ENCODE measurements at places on chromosomes 3 and 15.

- DNase-seq = no peak
Measured at GRCh38 chr15:86877171-86877631, 797.5 kb downstream of the AGBL1 start.

- DNase-seq = peak; percentile 71
Measured at GRCh38 chr3:194137506-194138474, 1.8 kb downstream of the HES1 start.

GRCh38 chr3:106425026-106425425 is 556.2 kb upstream of the CBLB start:
- DNase-seq = no peak

DNA sequence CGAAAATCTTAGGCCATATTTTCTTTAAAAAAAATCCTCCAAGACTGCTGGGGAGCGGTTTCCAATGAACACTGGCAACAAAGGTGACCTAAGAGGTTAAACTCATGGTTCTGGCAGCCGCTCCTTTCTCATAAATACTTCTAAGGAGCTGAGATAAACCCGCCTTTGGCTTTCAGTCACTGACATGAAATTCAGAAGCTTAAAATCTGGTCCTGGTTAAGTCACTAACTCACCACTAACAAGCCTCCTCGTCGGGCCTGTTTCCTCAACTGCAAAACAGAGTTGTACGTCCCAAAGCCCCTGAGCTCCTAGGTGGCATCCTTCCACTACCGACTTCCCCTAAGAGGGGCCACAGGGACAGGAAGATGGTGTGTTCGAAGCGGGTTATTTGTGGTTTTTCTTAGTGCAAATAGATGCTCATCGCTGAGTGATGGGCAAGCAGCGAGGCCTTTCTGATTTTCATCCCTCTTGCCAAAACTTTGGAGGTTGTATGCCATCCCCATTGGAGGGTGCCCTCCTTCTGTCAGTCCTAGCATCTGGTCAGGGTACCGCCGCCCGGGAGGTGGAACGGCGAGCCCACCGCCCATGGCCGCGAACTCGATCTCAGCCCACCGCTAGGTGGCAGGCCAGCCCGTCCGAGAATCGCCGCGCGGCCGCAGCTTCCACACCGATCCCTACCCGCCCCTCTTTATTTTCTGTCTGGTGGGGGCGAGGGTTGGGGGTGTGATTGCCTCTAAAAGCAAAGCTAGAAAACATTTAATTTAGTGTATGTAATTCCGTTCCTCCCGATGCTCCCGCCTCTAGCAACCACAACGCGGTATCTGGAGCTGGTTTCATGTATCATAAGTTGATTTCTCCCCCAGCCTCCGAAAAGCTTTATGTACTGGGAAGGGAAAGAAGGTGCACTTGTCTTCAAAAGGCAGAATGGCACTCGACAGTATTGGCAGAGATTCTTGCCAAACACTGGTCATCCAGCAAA is 4.6 kb downstream of the BCL6 start:
- peak; percentile 67 for DNase-seq

- DNase-seq = no peak
Measured at GRCh38 chr15:58459560-58459959, 27.8 kb downstream of the LIPC start.

GRCh38 chr3:4684117-4684516 is 191.0 kb downstream of the ITPR1 start:
- no peak for DNase-seq

- no peak for DNase-seq
Measured at GRCh38 chr3:128911911-128912310, 32.5 kb downstream of the ACAD9 start.

DNA sequence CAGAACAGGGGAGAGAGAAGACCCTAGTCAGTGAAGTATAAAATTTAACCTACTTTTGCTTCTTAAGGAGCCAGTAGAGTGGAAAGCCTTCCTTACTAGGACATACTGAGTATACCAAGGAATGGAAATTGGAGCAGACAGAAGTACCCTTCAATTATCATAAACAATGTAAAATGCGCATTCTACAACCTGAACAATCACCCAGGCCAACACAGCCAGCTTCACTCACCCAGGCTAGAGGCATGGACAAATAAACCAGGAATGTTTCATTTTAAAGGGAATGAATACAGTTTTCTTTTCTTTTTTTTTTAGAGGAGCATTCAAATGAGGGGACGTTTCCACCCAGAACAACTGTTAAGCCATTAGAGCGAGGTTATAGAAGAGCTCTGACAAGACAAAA is 41.9 kb upstream of the PLXND1 start:
- DNase-seq = no peak

GRCh38 chr15:77367631-77368030 is 52.3 kb downstream of the PEAK1 start:
- DNase-seq = no peak

Data from CD4-positive, alpha-beta T cell treated with Interleukin-1 beta for 1 hour (primary cell).